ENCODE measurements at places on chromosomes 4 and X.

DNA sequence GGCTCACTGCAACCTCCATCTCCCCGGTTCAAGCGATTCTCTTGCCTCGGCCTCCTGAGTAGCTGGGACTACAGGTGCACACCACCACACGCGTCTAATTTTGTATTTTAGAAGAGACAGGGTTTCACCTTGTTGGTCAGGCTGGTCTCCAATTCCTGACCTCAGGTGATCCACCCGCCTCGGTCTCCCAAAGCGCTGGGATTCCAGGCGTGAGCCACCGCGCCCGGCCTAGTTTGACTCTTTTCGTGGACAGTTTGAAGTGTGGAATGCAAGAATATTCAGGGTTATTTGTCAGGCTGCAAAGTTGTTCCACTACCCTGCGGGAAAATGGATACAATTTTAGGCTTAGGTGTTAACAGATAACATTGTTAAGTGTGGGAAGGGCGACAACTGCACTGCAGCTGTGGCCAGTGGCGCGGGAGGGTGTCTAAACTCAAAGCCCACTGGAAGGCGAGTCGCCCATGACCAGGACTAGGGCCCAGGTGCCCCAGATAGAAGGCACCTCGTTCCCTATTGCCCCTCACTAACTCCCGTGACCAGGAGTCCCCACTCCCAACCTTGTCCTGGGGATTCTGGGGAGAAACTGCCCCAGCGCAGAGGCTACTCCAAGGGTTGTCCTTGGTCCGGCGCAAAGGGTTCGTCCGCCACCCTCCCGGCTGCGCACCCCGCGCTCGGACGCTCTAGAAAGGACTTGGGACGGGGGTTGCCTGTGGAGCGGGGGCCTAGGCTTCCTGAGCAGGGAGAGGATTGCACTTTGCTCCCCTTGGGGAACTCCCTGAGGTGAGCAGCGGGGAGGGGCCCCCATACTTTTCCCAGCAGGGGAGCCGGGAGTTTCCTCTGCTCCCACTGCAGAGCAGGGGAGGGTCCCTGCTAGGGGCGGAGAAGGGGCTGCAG lies 1.1 kb upstream of the CD99 start:
- no peak for DNase-seq

DNA sequence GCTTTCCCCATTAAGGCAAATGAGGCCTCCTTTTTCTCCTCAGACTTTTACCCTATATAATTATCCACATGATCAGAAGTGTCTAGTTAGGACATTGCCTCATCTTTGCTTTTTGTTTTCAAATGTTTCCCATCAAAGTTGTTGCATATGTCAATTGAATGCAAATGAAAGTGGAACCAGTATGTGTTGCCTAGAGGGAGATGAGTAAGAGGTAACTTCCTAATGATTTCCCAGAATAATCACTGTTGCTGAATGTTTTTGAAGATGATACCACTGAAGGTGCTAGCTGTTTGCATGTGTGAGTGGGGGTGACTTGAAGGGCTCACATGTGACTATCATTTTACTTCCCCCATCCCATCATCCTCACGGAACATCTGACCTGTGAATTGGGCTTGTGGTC lies 33.9 kb downstream of the PAK3 start:
- no peak for DNase-seq

- DNase-seq = peak; percentile 52
Observed at GRCh38 chrX:69618803-69619202, 2.9 kb downstream of the EDA start.

DNA sequence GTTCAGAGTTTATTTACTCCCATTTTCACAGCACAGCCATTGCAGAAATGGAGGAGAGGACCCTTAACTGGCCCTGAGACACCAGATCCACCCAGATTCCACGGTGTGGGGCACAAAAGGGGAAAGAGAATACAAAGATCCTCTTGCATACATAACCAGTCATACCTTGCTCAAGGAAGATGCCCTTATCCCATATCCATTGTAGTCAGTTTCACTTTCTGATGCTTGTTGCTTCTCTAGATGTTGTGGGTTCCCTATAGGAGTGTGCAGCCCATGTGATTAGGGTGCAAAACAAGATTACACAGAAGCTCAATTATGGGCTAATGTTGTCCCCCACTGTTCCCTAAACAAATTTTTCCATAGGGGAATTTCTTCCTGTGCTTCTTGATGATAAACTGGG lies 1309.0 kb upstream of the PABPC4L start:
- DNase-seq = no peak

DNA sequence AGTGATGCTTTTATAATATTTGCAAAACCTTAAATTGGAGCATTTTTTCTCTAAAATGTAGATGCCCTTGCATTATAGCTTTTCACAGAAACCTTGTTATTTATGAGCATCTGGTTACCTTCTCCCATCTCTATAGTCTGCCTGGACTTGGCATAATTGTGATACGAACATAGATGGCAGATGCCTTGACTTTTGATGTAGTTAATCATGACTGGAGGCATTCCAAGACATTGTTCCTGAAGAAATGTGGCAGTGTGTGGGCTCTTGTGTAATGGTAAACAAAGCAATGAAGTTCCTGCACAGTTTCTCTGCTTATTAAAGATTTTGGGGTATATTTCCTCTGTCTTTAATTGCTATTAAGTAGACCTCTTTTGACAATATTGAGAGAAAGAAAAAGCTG lies 500.1 kb downstream of the PCDH19 start:
- DNase-seq = peak; percentile 32

GRCh38 chrX:134623293-134624045 lies 34.8 kb downstream of the PLAC1 start:
- no peak for DNase-seq

Data from NCI-H1694 (cell line).